ENCODE measurements at places on chromosomes 6 and 20. TPM values are rescaled to one million over a fixed set of nuclear protein-coding genes. Genes with fewer than 3 reads are reported as not detected.

Gene MDFI
- total RNA-seq = 22.6 TPM

Gene SYCP2
- 3.0 TPM for total RNA-seq

Gene OGFR
- total RNA-seq = 57.4 TPM

Gene HLA-DOA
- total RNA-seq = not detected

- DNase-seq = no peak
These were observed 570.4 kb upstream of the GJE1 start for GRCh38 chr6:141562186-141562811.

DNA sequence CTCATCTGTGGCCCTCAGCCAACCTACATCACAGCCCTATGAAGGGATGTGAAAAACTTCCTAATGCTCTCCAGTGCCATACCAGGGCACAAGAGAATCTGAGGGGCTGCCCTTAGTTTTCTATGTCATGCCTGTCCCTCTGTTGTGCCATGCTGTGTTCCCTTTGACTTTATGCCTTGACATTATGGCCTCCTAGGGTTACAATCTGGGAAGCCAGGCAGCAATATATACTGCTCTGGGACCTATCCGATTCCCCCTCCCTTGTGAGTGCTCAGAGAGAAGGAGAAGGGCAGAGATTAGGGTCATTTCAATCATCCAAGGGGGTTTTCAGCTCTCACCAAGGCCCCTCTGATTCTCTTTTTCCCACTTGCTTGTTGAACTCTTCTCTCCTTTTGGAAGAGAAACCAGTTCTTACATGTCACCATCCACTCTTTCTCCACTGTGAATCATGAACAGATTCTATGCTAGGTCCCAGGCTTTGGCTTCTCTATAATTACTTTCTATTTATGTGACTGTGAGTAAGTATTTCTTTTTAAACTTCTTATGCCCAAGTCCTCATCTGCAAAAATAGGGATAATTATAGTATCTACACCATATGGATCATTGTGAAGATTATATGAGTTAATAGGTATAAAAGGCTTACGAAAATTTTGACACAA is 14.2 kb upstream of the FRK start:
- no peak for DNase-seq

DNA sequence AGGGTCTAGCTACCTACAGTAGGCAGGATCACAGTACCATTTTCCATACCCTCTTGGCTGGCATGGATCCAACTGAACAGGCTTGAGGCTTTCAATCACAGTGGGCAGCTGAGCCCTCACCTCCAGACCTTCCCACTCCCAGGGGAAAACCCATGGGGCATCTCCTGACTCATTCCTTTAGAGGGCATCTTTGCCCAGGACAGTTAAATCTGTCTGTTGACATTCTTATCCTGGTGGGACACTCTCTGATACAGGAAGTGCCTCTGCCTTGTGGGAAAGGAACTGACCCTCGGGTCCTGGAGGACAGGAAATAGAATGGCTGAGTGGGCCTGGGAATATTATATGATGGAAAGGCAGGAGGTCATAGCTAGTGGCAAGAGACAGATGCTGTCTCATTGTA is 10.2 kb upstream of the EPB41L1 start:
- no peak for DNase-seq

DNA sequence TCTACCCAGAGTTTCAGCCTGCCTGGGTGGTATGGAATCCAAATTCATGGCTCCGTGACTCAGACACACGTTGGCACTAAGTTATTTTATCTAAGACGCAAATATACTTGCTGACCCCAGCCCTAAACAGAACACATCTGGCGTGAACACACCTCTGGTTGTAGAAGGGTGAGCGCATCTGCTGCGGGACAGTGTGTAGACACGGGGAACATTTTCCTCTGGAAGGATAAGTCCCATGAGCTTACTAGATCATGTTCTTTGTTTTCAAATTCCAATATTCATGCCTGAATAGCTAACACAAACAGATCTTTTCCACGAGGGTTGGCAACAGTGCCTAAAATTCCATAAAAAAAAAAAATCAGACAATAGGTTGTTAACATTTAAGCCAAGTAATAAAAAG is 87.8 kb downstream of the TMEM170B start:
- DNase-seq = no peak

DNA sequence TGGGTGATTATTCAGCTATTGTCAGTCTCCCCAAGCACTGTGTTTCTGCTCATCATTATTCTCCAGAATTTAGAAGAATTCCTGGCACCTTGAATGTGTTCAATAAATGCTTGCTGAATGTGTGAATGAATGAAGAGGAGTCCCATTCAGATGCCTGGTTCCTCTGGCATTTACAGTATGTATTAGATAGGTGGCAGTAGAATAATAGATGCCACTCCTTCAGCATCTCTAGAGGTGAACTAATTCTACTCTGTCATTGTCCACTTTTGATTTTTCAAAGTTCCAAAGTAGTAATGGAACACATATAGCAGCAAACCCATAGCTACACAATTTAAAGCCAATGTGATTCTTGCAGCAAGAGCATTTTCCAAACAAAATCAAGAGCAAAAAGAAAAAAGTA is 118.9 kb upstream of the CEP162 start:
- DNase-seq = no peak

DNA sequence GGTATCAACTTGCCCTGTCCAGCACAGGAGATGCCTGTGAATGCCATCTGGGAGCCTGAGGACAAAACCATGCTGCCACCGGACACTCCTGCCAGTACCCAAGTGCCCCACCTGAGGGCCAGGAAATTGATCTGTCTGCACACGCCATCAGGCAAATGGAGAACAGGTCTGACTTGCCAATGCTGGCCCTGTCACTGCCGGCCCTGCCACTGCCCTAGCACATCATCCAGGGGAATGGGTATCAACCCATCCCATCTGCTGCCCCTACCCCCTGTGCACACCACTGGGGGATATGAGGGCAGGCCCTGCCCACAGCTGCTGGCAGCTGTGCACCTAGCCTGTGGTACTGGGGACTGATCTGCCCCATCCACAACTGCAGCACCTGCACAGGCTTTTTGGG is 1081.6 kb upstream of the EYS start:
- no peak for DNase-seq

Data from PC-9 (cell line).